ENCODE measurements at places on chromosomes 3 and 15. TPM values are rescaled to one million over a fixed set of nuclear protein-coding genes. Genes with fewer than 3 reads are reported as not detected.

The ZDHHC23 gene
- total RNA-seq: 3.2 TPM

The SLC51A gene
- not detected for total RNA-seq

The CAND2 gene
- 6.0 TPM for total RNA-seq

The RTP4 gene
- 1.1 TPM for total RNA-seq

The GRK7 gene
- 0.22 TPM for total RNA-seq

The TRIM42 gene
- total RNA-seq: not detected

The SCN5A gene
- not detected for total RNA-seq

The CHRNB4 gene
- total RNA-seq: not detected

The ISLR2 gene
- not detected for total RNA-seq
